ENCODE measurements at places on chromosomes 16 and 17.
A peak's percentile ranks its signal among the peaks of the same experiment; 100 is the strongest.

DNA sequence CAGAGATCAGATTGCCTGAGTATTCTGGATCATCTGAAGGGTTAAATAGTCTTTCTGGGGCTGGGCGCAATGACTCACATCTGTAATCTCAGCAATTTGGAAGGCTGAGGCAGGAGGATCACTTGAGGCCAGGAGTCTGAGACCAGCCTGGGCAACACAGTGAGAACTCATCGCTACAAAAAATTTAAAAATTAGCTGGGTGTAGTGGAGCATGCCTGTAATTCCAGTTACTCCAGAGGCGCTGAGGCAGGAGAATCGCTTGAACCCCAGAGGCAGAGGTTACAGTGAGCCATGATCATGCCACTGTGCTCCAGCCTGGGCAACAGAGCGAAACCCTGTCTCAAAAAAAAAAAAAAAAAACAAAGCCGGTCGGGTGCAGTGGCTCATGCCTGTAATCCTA lies 15.7 kb downstream of the MVP start:
- no peak for DNase-seq

DNA sequence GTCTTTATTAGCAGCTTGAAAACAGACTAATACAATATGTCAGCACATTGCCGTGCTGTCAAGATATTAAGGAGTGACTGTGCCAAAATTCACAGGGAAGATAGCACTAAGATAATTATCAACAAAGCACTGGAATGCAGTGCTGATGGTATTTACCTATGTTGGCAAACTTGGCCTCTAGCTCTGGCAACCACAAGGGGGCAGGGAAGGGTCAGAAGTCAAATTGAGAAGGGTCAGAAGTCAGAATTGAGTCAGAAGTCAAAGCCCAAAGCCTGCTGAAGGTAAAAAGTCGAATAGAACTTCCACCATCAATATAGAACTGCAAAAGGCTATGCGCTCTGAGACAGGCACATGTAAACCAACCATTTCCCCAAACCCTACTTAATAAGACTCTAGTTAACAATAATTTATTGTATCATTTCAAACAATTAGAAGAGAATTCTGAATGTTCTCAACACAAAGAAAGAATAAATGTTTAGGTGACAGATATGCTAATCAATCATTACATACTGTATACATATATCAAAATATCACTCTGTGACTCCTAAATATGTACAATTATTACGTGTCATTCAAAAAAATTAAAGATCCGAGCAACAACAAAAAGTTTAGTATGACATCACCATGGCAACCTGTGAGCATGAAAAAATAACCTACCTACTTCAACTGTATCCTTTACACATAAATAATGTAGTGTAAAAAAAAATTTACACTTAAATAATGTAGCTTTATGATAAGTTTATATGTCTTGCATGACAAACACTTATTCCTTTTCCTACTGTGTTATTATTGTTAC lies 916.1 kb downstream of the KCNJ2 start:
- peak; percentile 56 for DNase-seq

DNA sequence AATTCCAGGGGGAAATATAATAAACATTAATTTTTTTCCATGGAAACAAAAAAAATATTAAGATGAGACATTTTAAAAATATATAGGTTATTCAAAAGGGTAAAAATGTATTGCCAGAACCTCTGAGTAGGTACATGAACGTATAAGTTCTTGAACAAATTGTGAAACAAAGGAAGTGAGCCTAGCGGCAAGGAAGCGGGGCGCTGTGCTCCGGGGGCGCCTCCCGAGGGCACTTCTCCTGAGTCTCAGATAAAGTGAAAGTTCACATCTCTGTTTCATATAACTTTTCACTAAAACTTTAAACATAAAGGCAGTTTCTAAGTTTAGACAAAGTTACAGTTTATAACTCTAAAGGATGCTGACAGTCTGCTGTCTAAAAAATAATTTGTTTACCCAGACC lies 52.3 kb downstream of the TNRC6C start:
- no peak for DNase-seq

- no peak for DNase-seq
These were observed 530 bp downstream of the GSG1L start for GRCh38 chr16:28062847-28063521.

DNA sequence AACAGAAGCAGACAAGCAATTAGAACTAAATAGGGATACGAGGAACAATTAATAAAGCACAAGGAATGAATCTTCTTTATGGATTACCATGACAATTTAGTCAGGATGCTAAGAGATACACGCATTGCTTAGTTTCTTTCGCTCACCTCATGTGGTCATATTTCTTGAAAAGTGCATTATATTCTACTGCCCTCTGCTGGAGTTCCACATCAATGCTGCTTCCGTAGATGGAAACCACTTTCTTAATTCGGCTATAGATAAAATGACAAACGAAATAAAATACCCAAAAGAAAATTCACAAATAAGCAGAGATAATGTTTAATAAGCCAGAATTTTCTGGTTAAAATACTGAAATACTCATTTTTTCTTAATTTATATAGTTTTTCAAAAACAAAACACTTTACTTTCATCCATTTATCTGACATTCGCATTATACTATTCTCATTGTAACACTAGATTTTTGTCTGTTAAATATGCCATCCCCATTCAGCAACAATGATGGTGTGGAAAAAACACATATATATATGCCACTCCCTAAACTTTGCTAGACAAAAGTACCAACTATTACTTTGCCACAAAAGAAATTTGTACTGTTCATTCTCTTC lies 22.0 kb upstream of the PHLPP2 start:
- DNase-seq: peak; percentile 21

DNA sequence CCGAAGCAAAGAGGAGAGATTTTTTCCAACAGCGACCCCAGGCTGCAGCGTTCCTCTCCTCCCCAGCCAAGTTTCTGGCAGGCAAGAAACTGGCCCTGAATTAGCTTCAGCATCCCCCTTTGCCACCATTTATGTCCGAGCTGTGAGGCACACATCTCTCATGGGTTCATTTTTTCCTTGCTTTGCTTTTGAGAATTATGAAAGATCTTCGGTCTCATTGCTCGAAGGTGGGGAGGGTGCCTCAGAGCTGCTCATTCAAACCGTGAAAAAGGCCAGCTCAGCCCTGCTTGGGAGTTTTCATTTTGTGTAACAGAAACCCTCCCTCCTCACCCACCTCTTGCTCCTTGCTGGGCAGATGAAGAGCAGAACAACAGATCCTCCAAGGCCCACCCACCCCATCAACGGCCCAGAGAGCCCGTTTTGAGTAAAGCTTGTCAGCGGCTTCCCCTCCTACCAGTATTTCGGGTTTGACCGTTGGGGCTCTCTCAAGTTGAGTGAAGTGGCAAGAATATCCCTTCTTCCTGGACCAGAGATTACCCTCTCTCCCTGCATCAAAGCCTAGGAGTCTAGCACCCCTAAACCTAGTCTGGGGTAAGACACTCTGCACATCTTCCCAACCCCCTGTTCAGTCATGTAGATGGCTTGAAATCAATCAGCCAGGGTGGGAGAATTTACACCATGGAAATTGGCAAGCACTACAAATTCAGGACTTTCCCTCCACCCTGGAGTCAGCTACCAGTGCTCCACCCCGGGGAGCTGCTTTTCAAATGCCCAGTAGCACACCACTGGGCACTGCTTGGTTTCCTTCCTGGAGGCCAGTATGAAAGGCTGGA lies 1.8 kb downstream of the CCR7 start:
- no peak for DNase-seq

DNA sequence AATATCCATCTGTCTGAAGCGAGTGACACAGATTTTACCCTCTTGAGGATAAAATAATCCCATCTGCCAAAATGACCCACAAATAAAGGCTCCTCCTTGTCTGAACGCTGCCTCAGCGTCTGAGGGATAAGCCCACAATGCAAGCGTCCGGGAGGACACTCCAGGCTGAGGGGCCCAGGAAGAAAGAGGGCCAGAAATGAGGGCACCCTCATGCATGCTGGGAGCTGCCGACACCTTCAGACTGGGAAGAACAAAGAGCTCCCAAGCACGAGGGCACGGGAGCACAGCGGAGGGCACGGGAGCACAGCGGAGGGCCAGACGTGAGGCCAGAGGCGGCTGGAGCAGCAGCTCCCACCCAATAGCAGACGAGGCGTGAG lies 126.9 kb downstream of the ZNF778 start:
- no peak for DNase-seq

- peak; percentile 84 for DNase-seq
These were observed 301.7 kb upstream of the IRX5 start for GRCh38 chr16:54628796-54629625.

- no peak for DNase-seq
These were observed 37.2 kb downstream of the IRF8 start for GRCh38 chr16:85935974-85936760.

GRCh38 chr17:17029938-17030337 lies 12.3 kb upstream of the MPRIP start:
- no peak for DNase-seq

DNA sequence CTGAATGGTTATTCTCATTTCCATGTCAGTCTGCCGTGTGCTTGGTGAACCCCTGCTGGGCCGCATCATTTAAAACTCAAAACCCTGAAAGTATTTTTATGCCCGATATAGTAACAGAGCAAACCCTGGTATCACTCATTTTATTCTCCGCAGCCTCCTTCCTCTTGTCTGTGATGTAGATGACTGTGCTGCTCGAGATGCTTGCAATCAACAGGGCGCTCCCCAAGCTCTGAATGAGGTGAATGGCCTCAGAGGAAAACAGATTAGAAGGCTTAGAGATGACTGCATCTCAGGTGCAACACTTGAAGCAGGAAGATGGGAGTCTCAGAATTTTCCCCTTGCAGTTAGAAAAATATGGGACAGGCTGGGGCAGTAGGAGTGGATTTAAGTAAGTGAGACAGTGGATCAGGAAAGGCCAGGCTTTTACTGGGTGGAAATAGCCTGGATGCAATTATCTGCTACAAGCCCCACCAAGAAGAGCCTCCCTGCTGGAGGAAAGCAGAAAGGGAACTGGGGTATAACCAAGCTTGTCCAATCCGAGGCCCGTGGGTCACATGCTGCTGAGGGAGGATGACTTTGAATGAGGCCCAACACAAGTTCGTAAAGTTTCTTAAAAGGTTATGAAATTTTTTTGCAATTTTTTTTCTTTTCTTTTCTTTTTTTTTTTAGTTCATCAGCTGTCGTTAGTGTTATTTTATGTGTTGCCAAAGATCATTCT lies 166.9 kb downstream of the CDH13 start:
- DNase-seq: no peak

DNA sequence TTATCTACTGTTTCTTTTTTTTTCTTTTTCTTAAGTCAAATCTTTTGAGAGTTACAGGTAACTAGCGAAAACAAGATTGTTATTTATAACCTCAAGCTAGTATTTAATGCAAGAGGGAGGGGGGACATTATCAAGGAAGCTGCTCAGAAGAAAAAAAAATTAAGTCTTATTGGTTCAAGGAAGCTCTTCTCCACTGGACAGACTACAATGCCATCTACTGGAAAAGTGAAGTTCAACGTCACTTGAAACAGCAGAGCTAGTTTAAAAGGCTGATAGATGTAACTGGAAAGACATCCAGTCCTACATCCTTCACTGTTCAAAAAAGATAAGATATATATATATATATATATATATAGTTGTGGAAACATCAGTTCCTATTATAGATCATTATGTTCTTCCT lies 418.0 kb upstream of the PSMD7 start:
- DNase-seq: peak; percentile 57

DNA sequence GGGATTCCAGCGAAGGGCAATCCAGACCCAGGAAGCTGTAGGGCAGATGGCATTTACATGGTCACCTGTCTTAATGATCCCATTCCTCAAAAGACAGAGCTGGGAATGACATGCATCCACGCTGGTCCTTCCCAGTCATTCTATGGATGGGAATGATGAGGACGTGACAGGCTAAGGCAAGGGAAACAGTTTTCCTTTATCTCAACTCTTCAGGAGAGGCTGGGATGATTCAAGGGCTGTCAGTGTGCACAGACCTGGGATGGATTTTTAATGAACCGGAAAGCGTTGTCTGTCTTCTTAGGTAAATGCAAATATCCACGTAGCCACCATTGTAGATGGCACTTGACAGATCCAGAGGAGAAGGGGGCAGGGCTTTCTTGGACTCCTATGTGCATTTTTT lies 483.2 kb upstream of the EEF2KMT start:
- DNase-seq: no peak

- no peak for DNase-seq
These were observed 2.6 kb downstream of the WSB1 start for GRCh38 chr17:27296428-27296979.

GRCh38 chr17:65496801-65497200 lies 64.6 kb downstream of the AXIN2 start:
- no peak for DNase-seq

DNA sequence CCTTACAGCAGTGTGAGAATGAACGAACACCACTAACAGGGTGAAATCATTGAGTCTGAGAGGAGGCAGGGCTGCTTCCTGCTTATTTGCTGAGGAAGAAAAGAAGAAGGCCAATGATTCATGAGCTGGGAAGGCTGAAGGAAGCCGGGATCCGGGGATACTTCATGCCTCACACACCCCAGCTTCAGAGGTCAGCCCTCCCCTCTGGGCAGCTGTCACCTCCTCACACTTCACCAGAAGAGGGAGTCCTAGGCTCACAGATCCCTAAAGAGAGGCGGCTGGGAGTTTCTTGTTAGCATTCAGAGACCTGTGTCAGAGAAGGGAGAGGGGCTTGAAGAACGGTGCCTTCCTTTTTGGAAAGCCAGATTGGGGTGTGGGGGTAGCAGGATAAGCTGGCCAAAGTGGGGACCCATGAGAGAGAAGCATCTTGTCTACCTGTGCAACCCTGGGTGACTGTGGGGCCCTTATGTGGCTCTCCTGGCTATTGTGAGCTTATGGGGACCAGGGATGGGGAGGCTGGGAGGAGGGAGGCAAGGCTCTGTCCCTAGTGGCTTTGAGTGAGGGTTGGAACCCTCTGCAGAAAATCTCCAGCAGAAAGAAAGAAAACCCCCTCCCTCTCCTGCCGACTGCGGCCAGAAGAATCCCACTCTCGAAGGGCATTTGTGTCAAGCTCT lies 94.6 kb downstream of the RGS9 start:
- peak; percentile 88 for DNase-seq

- DNase-seq: no peak
These were observed 39.8 kb downstream of the SLC6A2 start for GRCh38 chr16:55695595-55695994.

DNA sequence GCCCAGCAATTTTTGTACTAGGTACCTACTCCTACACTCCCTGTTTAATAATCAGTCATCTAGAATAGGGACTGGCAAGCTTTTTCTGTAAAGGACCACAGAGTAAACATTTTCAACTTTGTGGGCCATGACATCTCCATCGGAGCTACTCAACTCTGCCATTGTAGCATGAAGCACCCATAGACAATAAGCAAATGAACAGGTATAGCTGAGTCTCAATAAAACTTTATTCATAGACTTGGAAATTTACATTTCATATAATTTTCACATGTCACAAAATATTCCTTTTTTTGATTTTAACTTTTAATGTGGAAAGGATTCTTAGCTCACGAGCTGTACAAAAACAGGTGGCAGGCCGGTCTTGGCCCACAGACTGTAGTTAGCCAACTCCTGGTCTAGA lies 345.8 kb downstream of the SOX9 start:
- DNase-seq: no peak

- no peak for DNase-seq
These were observed 2.4 kb downstream of the TNRC6A start for GRCh38 chr16:24731722-24732419.

DNA sequence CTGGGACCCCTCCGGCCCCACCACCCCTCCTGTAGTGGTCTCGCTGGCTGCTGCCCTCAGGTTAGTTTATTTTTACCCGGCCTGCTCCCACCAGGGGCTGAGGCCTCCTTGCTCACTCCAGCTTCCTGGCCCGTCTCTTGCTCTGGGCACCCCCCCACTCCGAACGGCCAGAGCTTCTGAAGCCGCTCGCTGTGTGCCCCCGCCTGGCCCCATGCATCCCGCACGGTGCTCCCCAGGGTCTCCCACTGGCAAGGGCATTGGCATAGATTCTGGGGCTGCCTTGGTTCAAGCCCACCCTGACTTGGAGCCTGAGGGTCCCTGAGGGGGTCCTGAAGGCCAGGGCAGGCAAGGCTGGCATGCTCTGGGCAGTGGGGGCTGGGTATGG lies 186.4 kb downstream of the SEC14L1 start:
- no peak for DNase-seq

Measured in SW480 (cell line).